Cortex of kidney (tissue), 1 donor: ENCODE measurements at places on chromosomes 5 and 9.

- DNase-seq, result no peak
Measured at GRCh38 chr9:136342181-136343120, 15.1 kb downstream of the GPSM1 start.

DNA sequence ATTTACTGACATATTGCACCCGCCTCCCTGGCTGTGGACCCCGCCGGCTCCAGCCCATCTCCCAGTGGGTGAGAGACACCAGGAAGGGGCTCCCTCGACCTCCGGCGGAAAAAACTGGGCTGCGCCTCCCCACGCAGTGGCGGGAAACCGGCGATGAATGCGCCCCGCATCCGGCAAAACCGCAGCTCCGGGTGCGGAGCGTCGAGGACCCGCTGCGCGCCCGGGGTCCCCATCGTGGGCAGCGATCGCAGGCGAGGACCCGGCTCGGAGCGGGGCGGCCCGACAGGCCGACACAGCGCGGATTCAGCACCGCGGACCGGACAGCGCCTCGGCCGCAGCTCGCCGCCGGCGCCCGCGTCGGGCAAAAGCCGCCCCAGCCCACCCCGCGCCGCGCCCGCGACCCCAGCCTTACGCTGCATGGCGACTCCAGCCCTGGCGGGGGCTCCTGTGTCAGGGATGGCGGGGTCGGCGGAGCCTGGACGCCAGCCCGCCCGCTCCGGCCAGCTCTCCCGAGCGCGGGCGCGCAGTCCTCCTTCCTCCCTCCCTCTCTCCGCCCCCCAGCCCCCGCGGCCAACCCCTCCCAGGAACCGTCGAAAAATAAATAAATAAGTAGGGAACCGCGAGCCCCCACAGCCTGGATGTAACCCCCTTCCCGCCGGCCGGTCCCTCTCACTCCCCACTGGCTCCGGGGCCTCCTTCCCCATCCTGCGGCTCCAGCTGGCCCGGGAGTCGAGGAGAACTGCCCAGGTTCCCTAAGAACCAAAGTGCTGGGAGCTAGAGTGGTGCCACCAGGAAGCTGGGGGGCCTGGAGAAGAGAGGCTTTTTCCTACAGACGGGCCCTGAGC, 3.1 kb downstream of the LHX3 start:
- DNase-seq, result no peak

GRCh38 chr5:180596115-180596667, 4.9 kb upstream of the SCGB3A1 start:
- no peak for DNase-seq

GRCh38 chr9:7081065-7081600, 323.4 kb downstream of the KDM4C start:
- DNase-seq, result no peak

- no peak for DNase-seq
Measured at GRCh38 chr9:90019626-90020025, 414.8 kb downstream of the GADD45G start.
